Activated effector memory CD4-positive, alpha-beta T cell treated with anti-CD3 and anti-CD28 coated beads, Interleukin-2, amount 50 U/mL, for 16 hours (primary cell): ENCODE measurements at places on chromosomes 3 and 15.

DNA sequence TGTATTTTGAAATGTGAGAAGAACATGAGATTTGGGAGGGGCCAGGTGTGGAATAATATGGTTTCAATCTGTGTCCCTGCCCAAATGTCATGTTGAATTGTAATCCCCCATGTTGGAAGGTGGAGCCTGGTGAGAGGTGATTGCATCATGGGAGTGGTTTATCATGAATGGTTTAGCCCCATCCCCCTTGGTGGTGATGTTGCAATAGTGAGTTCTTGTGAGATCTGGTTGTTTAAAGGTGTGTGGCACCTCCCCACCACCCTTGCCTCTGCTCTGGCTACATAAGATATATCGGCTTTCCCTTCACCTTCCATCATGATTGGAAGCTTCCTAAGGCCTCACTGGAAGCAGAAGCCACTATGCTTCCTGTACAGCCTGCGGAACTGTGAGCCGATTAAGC is 23.9 kb upstream of the TMEM108 start:
- no peak for DNase-seq

DNA sequence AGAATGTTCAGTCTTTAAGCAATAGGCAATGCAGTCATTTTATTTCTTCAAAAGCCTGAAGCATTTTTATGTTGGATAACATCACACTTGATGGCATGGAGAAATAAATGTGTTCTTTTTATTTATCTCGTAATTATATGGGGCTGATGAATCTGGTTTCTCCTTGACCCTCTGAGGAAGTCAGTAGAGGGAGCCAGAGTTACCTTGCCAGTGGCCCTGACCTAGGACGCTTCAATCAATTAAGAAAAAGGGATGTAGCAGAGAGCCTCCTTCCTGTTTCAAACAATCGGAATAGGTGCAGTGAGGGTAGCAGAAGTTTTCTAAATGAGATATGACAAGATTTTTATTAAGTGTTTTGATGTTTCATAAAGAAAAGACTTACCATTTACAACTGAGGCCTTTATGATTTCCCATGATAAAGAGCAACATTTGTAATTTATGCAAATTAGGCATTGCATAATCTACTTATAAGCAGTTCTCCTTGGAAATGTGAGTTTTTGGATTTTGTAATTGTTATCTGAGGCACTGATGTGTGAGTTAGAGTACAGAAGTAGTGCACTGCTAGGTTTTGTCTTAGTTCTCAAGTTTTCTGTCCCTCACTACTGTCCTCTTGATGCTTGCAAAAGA is 129.1 kb downstream of the RAP2B start:
- no peak for DNase-seq

DNA sequence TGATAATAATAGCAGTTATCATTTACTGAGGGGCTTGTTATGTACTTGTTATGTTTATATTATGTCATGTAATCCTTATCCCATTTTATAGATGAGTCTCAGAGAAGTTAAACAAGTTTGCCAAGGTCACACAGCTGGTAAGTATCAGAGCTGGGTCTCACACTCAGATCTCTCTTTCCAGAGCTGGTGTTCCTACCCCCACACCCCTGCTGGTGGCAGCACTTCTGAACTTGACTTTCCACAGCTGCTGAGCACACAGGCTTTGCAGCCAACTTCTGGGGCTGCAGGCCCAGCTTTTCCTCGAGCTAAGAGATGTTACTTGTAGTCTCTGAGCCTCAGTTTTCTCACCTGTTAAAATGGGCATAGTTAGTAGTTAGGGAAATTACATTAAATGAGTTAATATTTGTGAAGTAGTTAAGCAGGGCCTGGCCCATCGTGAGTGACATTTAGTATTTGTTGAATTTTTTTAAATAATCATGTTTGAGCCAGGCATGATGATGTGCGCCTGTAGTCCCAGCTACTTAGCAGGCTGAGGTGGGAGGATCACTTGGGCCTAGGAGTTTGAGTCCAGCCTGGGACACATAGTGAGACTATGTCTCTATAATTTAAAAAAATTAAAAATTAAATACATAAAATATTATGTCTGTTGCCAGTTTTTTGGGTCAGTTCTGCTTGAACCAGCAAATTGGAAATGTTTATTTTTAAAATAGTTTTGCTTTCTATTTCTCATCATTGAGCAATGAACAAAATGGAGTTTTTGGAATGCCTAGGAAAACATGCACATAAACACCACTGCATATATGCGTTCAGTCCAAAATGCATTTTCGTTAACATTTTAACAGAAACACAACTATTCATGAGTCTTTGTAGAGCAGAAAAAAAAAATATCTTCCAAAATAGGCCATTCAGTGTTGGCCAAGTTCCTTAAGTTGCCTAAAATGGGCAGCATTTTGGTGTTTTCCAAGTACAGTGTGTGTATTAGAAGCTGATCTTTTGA is 87.3 kb downstream of the SMAD6 start:
- no peak for DNase-seq

GRCh38 chr15:78538358-78538757 is 1.9 kb upstream of the PSMA4 start:
- no peak for DNase-seq

- DNase-seq: peak; percentile 44
Measured at GRCh38 chr3:127717357-127718244, 44.8 kb downstream of the ABTB1 start.

- no peak for DNase-seq
Measured at GRCh38 chr15:97037080-97037479, 706.6 kb downstream of the NR2F2 start.

- DNase-seq: no peak
Measured at GRCh38 chr3:190077395-190078045, 43.2 kb downstream of the P3H2 start.

- no peak for DNase-seq
Measured at GRCh38 chr3:73796382-73796781, 171.6 kb upstream of the PDZRN3 start.

DNA sequence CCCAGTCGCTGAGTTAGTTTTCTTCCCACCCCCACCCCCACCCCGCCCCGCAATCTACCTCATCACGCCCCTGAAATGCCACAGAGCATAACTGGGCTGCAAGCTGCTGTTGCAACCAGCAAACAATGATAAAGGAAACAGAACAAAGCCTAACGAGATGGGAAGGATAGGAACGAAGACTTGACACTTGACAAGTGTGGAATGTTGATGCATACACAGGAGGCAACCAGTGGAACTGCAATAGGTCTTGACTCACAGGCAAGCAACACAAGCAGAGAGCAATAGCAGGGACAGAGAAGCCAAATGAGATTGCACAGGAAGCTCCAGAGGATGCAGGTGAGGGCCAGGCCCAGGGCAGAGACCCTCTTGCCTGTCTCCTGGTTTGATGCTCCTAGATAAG is 225.9 kb downstream of the IGSF11 start:
- no peak for DNase-seq

DNA sequence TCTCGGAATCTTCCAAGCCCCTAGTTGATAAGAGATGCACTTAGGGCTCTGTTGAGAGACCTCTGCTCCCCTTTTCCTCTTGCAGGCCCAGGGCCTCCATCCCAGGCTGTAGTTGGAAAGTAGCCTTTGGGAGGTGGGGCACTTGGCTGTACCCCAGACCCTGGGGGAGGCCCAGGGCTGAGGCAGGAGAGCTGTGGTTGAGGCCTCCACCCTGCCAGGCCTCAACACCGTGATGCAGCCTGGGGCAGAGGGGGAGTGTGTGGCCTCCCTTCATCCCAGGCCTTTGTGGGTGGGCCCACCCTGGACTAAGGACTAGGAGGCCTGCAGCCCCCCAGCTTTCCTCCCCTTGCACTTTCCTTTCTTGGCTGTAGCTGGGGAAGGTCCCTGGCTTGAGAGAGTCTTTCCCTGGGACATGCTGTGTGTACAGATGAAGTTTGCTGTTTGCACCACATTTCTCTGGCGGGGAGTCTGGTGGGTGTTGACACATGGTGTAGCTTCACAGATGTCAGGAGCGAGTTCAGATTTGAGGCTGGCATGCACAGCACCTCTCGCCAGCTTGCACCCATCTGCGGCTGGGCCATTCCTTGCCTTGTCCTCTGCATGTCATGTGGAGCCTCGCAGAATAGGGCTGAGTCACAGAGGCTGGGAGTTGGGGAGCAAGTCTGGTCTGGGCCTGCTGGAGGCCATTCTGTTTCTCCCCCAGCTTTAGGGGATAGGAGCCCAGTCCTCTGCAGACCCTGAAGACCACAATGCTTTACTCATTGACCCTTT is 13.7 kb downstream of the PLEKHO2 start:
- DNase-seq: no peak
